Stimulated activated CD4-positive, alpha-beta T cell treated with anti-CD3 and anti-CD28 coated beads, Interleukin-15, amount 100 ng/mL, for 48 hours (primary cell): ENCODE measurements at places on chromosomes 11 and 22.

DNA sequence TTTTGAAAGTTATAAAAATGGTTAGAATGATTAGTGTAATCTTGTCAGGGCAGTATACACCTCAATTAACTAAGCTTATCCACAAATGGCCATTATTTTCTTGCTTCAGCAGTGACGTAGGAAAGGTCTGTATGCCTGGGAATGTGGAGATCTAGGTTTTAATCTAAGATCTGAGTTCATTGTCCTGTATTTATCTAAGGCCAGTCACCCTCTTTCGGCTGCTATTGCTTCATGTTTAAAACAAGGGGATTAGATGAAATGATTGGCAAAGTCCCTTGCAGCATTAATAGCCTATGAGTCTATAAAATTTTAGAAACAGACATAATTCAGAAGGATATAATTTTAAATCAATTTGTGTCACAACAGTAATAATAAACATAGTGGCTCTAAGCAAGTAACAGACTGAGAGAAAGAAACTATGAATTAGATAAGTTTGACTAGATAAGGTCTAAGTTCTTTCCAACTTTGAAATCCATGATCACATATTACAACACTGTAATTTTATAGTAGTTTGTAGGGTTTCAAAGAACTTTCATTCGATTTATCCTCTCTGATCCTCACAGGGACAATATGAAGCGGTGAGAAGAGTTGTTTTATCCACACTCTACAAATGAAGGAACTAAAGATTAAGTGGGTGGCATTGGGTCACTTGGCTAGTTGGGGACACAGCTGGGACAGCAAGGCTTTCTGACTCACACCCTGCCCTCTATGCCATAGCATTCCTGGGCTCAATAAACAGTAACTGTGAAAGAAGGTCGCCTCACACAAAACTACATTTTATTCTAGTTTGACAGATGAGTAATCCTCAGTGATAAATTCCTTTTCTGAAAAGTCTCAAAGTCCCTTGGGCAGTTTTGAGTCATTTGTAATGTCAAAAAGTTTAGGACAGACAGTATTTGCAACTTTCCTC is 60.6 kb upstream of the RDX start:
- no peak for DNase-seq

DNA sequence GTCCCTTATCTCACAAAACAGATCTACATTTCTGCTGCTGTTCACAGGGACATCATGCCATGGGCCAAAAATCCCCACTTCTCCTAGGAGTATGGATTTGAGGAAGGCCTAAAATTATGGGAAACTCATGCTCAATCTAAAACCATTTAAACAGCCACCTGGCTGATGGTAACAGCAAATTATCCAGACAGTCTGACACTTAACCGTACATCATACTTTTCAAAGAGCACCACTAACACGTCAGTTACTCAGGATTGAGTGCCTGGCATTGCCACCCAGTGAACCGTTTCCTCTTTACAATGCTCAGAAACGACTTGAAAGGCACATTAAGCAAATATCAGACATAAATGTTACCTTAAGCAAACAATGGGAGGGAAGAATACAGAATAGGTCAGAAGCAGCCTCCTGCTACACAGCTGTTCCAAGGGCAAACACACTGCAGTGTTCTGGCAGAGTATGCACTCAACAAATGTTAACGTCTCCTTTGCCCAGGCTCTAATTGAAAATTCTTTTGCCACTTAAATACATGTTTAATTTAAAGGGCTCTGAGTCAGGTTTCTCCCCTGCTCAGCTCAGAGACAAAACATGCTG is 18.8 kb upstream of the SLC36A4 start:
- DNase-seq = no peak

GRCh38 chr11:89613911-89614310 is 96.2 kb upstream of the TRIM77 start:
- no peak for DNase-seq

DNA sequence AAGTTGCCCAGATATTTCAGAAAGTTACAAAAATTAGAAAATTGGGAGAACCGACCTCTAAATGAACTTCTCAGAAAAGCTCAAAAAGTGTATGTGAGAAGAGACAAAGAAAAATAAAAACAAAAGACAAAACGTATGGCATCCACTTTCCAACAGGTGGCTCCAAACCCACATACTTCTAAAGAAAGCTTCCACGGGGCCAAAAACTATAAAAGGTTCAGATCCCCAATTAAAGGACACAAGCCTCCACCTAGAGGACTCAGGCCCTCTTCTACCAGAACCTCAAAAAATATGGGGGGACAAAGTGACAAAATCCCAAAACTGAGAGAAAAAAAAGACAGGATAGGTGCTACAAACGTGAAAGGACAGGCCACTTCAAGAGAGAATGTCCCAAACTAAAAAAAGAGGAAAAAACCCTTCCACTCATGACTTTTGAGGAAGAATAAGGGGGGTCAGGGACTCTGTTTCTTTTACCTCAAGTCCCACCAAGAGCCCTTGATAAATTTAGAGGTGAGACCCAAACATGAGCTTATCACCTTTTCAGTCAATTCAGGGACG is 8.8 kb downstream of the SCGB2A1 start:
- no peak for DNase-seq

GRCh38 chr11:86869966-86870570 is 69.7 kb downstream of the PRSS23 start:
- peak; percentile 39 for DNase-seq

- DNase-seq = no peak
Measured at GRCh38 chr11:70381872-70382861, 16.2 kb upstream of the CTTN start.

DNA sequence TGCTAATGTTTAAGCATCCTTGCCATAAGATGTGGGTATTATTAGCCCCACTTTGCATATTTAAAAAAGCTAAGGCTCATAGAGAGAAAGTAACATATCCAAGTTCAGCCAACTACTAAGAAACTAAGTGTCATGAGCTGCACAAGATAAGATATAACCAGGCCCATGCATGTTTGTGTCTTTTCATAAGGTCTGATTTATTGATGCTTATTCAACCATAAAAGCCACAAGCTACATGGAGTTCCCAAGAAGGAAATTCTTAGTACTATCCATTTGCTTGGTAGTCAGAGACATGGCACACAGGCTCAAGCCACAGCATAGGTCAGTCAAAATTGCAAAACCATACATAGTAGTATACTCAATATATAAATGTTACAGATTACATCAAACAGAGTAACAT is 488.5 kb downstream of the SOX6 start:
- no peak for DNase-seq

DNA sequence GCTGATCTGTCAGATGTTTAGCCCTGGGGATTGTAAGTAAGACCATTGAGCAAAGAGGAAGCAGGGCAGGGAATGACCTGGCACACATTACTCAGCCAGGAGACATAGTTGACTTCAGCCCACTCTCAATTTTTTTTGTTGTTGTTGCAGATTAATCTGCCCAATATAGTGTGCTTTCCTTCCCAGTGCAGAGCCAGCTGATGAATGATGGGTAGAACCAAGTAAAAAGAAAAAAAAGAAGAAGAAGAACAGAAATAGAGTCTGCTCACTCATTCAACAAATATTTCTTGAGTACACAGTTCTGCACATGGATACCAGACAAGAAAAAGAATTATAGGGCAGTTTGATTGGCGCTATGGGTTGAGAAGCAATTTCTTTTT is 292.7 kb downstream of the ETS1 start:
- no peak for DNase-seq

DNA sequence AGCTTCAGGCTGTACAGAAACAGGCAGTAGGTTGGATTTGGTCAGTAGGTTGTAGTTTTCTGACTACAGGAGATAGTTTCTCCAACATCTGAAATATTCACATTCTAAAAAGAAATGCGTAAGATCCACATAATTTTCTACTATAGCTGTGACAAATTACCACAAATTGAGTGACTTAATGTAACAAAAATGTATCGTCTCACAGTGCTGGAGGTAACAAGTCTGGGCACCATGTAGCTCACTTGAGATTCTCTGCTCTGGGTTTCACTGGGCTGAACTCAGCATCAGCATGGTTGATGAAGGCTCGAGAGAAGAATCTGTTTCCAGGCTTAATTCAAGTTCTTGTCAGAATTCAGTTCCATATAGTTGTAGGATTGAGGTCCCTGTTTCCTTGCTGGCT is 350.9 kb upstream of the CCDC179 start:
- DNase-seq = no peak

- no peak for DNase-seq
Measured at GRCh38 chr11:9057007-9057406, 34.4 kb downstream of the SCUBE2 start.

DNA sequence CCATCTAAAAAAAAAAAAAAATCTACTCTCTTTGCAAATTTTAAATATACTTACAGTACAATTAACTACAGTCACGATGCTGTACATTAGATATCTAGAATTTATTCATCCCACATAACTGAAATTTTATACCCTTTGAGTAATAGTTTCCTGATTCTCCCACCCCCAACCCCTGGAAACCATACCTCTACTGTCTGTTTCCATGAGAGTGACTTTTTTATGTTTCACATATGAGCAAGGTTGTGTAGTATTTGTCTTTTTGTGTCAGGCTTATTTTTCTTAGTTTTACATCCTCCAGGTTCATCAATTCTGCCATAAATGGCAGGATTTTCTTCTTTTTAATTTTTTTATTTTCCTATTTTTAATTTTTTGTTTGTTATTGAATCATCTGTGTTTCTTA is 3.2 kb downstream of the HBB start:
- no peak for DNase-seq

DNA sequence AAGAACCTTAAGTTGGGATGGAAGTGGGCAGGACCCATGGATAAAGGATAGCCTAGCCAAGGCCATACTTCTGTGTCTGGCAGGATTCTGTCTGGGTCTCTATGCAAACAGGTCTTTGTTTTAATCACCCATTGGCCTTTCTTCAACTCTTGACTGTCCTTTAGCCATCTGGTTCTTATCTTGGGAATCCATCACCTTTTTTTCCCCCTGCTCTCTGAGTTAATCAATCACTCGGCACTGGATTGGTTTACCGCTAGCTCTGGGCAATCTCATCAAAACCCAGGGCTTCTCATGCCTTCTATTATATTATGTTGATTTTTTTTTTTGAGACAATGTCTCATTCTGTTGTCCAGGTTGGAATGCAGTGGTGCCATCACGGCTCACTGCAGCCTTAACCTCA is 1.8 kb upstream of the RNF169 start:
- no peak for DNase-seq

DNA sequence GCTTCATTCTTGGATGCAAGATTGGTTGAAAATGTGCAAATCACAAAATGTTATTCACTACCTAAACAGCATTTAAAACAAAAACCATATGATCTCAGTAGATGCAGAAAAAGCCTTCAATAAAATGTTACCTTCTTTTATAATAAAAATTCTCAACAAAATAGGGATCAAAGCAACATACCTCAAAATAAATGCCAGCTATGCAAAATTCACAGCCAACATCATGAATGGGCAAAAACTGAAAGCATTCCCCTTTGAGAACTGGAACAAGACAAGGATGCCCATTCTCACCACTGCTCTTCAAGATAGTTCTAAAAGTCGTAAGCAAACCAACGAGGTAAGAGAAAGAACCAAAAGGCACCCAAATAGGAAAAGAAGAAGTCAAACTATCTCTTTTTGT is 2.0 kb downstream of the OR5AK2 start:
- no peak for DNase-seq

GRCh38 chr11:131713529-131714134 is 343.2 kb downstream of the NTM start:
- DNase-seq = no peak

DNA sequence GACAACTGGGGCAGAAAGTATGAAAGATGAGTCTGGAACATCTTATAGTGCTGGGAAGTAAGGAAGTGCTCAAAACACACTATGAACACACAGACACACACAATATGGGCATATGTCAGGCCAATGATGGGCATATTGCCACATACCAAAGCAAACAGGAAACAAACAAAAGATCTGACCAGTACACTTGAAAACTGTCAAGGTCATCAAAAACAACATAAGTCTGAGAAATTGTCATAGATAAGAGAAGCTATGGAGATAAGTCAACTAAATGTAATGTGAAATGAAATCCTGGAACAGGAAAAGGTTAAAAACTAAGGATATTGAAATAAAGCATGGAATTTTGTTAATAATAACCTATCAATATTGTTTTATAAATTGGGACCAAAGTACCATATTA is 46.4 kb downstream of the GUCY1A2 start:
- no peak for DNase-seq

DNA sequence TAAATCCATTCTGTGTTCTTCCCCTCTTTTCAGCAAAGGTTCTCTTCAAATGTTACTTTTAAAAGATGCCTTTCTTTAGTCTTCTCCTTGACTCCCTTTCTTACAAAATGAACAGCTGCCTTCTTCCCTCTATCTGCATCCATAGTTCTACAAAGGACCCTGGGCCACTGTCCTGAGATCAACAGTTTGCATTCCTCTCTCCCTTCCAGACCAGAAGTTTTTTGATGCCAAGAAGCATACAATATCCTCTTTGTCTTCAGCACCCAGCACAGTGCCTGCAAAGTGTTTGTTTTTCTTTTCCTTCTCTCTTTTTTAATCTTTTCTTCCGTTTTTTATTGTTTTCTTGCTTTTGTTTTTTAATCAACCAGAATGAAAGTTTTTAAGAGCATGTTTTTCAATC is 183.5 kb upstream of the SNX19 start:
- no peak for DNase-seq

GRCh38 chr11:3203221-3204043 is 15.2 kb downstream of the MRGPRG start:
- DNase-seq = no peak

- DNase-seq = no peak
Measured at GRCh38 chr11:126327281-126328000, 23.6 kb downstream of the DCPS start.

- DNase-seq = no peak
Measured at GRCh38 chr11:46452918-46453517, 61.4 kb upstream of the CHRM4 start.

DNA sequence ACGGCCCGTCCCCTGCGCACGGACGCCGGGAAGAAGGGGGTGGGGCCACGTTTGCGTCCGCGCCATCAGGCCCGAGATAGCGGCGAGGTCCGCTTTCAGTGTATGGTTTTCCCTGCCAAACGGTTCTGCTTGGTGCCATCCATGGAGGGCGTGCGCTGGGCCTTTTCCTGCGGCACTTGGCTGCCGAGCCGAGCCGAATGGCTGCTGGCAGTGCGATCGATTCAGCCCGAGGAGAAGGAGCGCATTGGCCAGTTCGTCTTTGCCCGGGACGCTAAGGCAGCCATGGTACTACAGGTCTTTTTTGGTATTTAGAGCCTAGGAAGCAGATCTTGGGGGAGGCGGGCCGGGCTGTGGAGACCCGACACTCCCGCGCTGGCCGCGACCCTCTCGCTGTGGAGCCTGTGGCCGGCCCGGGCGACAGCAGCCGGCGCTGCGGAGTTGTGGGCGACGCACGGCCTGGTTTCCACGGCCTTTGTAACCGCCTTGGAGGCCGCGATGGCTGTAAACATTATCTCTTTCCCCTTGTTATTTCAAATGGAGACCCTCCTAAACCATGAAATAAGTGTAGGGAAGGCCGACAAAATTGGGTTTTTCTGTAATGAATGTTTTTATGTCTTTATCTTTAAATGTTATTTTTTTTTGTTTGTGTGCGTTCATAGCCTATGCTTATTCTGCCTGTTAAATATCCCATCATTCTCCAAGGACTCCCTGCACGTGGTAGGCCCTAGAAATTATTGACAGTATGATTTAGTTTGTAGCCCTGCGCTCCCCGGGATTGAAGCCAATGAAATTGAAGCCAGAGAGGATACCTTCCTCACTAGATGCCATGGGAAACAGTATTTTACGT is at the start of gene AASDHPPT:
Gene AASDHPPT (plus strand): TSS at position 54 of the 847 bp plus-strand sequence. CDS start 49 bp downstream, at position 103.
- DNase-seq = peak; percentile 20

- no peak for DNase-seq
Measured at GRCh38 chr11:92709329-92709728, 260.1 kb upstream of the MTNR1B start.
